ENCODE measurements at places on chromosomes 7 and 10. TPM values are rescaled to one million over a fixed set of nuclear protein-coding genes. Genes with fewer than 3 reads are reported as not detected.

GRCh38 chr10:73850863-73851461 is 23.4 kb downstream of the CAMK2G start:
- peak; percentile 93 for DNase-seq
- no peak overlapping the region for H3K4me3 ChIP-seq
- H3K4me1 ChIP-seq, result peaks cover 23% of the 10 kb centered on the region
- peak overlapping the region; percentile 94 for H3K27ac ChIP-seq

GRCh38 chr7:71470326-71470725 is 338.4 kb downstream of the GALNT17 start:
- no peak overlapping the region for H3K27ac ChIP-seq
- no peak overlapping the region for H3K4me3 ChIP-seq
- no peaks in the 10 kb centered on the region for H3K36me3 ChIP-seq
- H3K4me1 ChIP-seq, result no peaks in the 10 kb centered on the region
- no peak for DNase-seq

The GRM3 gene
- 2.1 TPM for total RNA-seq

GRCh38 chr7:121576148-121576917 is 180.2 kb upstream of the FAM3C start:
- no peaks in the 10 kb centered on the region for H3K36me3 ChIP-seq
- H3K27me3 ChIP-seq, result no peaks in the 10 kb centered on the region
- H3K4me1 ChIP-seq, result no peaks in the 10 kb centered on the region
- no peak overlapping the region for H3K4me3 ChIP-seq
- no peak for DNase-seq
- no peak overlapping the region for H3K27ac ChIP-seq

The OR9A2 gene
- total RNA-seq, result 2.4 TPM

The CALCR gene
- total RNA-seq, result 0.26 TPM

The IL6 gene
- total RNA-seq, result 2.6 TPM

DNA sequence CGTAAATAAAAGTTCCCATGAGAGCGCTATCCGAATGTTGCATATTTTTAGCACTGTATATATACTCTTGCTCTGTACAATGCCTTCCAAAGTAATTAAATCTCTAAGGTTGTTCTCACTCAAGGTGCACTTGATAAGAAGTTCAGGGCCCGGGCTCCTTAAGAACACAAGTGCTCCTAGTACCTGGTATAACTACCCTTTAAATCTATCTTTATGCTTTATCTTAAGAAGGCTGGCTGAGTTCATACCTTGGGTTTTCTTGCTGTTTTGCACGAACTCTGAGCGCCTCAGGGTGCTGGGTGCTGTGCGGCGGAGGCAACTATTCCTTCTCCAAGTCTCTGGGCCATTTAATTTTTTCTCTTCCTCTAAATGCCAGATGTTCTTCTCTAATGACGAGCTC is 80.4 kb downstream of the DNMBP start:
- no peak overlapping the region for H3K4me3 ChIP-seq
- no peak for DNase-seq
- H3K36me3 ChIP-seq, result no peaks in the 10 kb centered on the region
- no peak overlapping the region for H3K27ac ChIP-seq

The RPA3 gene
- total RNA-seq, result 19.2 TPM

- no peak overlapping the region for H3K4me3 ChIP-seq
- H3K27me3 ChIP-seq, result no peaks in the 10 kb centered on the region
- H3K36me3 ChIP-seq, result no peaks in the 10 kb centered on the region
- no peak overlapping the region for H3K27ac ChIP-seq
- H3K4me1 ChIP-seq, result no peaks in the 10 kb centered on the region
These were observed 4.0 kb downstream of the GFRA1 start for GRCh38 chr10:116268976-116269375.

DNA sequence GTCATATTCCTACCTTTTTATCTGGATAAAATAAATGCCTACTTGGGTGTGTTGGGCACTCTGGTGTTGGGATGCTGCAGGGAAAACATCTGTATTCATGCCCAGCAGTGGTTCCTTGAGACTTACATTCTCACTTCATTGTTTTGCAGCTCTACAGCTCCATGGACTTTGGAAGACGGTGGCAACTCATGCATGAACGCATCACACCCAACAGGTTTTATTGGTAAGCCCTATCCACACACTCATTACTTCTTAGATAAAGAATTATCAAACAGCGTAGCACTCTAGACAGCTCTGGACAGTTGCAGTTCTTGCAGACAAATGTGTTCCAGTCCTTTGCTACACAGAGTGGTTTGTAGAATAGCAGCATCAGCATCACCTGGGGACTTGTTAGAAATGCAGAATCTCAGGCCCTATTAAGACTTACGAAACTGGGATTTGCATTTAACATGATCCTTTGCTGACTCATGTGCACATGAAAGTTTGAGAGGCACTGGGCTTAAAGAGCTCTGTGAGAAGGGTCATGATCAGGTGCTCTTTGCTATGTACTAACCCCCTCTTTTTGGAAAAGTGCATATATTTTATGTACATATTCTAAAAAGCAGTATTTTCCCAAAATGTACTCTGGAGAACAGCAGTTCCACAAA is 401.9 kb downstream of the SORCS3 start:
- no peak overlapping the region for H3K27ac ChIP-seq
- DNase-seq, result no peak
- peaks cover 5% of the 10 kb centered on the region for H3K27me3 ChIP-seq
- no peaks in the 10 kb centered on the region for H3K4me1 ChIP-seq
- H3K36me3 ChIP-seq, result no peaks in the 10 kb centered on the region

The IQUB gene
- 9.9 TPM for total RNA-seq

The GPC2 gene
- 9.3 TPM for total RNA-seq

The HOXA2 gene
- not detected for total RNA-seq

All from uterus (tissue), 4 donors.